ENCODE measurements at places on chromosomes 4 and X. TPM values are rescaled to one million over a fixed set of nuclear protein-coding genes. Genes with fewer than 3 reads are reported as not detected.

GRCh38 chr4:48799157-48799556 is 19.1 kb upstream of the FRYL start:
- H3K4me1 ChIP-seq = peaks cover 26% of the 10 kb centered on the region
- no peaks in the 10 kb centered on the region for H3K36me3 ChIP-seq
- no peak overlapping the region for H3K27ac ChIP-seq
- no peaks in the 10 kb centered on the region for H3K27me3 ChIP-seq
- H3K4me3 ChIP-seq = no peak overlapping the region

- H3K36me3 ChIP-seq = peaks cover 7% of the 10 kb centered on the region
- DNase-seq = no peak
- H3K27ac ChIP-seq = no peak overlapping the region
- H3K4me1 ChIP-seq = no peaks in the 10 kb centered on the region
- H3K4me3 ChIP-seq = no peak overlapping the region
Observed at GRCh38 chrX:64192040-64192439, 13.5 kb downstream of the AMER1 start.

- peaks cover 2% of the 10 kb centered on the region for H3K4me1 ChIP-seq
- no peak overlapping the region for H3K4me3 ChIP-seq
- H3K36me3 ChIP-seq = peaks cover 46% of the 10 kb centered on the region
- no peaks in the 10 kb centered on the region for H3K27me3 ChIP-seq
Observed at GRCh38 chr4:2689114-2689513, 67.0 kb downstream of the TNIP2 start.

GRCh38 chr4:10115797-10116568 is 616 bp downstream of the WDR1 start:
- H3K4me1 ChIP-seq = peaks cover 70% of the 10 kb centered on the region
- no peaks in the 10 kb centered on the region for H3K27me3 ChIP-seq
- no peak for DNase-seq
- H3K4me3 ChIP-seq = peak overlapping the region; percentile 92

DNA sequence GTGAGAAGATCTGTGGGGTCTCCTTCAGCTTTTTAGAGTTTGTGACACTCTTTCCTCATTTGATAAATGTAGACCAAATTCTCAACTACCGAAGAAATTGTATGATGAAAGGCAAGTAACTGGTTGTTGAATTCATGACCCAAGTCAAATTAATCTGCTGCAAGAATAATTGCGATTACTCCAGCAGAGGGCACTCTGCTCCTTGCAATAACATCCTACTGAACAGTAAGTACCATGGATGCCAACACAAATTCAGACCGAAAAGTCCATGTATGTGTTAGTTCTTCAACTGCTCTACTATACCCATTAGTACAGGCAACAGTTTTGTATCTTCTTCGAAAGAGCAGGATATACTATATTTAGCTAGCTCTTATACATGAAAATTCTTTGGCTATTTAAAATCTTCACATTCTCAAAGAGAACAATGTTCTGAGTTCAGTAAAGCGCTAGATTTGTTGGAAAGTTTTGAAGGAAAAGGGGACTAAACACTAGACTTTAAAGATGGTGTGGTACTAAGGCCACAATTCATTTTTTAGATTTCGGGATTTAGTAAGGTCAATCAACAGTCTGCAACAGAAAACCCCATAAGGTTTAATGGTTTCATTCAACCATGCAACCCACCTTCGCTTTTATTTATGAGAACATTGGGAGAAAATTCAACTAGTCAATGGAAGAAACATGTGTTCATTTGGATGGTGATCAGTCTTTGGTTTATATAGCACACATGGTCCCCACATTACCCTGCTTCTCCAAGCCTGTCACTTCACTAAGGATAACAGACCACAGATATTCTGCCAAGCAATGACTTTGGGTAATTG is 105.4 kb upstream of the TBC1D9 start:
- peak overlapping the region; percentile 19 for H3K27ac ChIP-seq
- no peak overlapping the region for H3K4me3 ChIP-seq
- H3K4me1 ChIP-seq = peaks cover 32% of the 10 kb centered on the region

DNA sequence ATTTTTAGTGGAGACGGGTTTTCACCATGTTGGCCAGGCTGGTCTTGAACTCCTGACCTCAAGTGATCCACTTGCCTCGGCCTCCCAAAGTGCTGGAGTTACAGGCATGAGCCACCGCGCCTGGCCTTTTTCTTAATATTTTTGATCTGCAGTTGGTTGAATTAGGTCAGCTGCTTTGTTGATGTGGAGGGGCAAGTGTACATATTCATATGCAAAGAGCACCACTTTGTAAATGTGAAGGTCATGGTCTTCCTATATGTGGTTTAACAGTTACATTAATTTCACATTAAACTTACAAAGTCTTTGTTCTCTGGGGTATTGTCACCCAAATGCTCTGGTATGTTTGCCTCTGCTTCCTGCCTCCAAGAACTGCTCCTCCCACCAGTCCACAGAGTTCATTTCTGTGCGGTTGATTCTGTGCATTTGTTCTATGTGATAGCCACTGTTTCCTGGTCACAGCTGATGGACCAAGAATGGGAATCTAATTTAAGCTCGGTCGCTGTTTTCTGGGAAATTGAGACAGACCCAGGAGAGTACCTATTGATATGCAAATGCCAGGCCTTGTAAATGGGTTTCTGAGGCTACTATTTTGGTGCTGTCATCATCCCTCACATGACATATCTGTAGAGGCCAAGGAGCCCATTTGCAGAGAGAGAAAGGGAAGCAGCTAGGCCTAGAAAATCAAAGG is 26.9 kb upstream of the HPSE start:
- H3K4me1 ChIP-seq = peaks cover 18% of the 10 kb centered on the region
- peaks cover 11% of the 10 kb centered on the region for H3K27me3 ChIP-seq
- no peaks in the 10 kb centered on the region for H3K36me3 ChIP-seq
- no peak overlapping the region for H3K4me3 ChIP-seq
- H3K27ac ChIP-seq = no peak overlapping the region

GRCh38 chr4:79048878-79049277 is 109.6 kb upstream of the PAQR3 start:
- no peaks in the 10 kb centered on the region for H3K36me3 ChIP-seq
- no peak overlapping the region for H3K27ac ChIP-seq
- no peaks in the 10 kb centered on the region for H3K4me1 ChIP-seq
- no peak overlapping the region for H3K4me3 ChIP-seq
- H3K27me3 ChIP-seq = peaks cover 9% of the 10 kb centered on the region
- no peak for DNase-seq

DNA sequence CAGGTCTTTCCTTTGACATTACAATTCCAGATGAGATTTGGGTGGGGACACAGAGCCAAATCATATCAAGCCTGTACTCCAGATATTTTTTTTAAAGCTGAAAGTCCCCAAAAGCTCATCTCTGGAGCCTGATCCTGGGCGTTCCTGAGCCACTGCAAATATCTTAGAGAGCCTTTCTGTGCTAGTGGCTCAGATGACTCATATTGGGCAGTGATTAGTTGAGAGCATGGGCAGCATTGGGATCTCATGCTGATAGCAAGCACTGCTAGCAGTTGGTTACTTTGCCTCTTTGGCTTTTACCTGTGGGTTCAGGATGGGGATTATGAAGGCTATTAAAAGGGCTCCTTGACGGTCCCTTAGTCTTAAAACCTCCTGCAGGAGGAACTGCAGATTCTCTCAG is 51.4 kb upstream of the SCRG1 start:
- no peaks in the 10 kb centered on the region for H3K4me1 ChIP-seq
- H3K4me3 ChIP-seq = no peak overlapping the region
- H3K27ac ChIP-seq = no peak overlapping the region
- no peaks in the 10 kb centered on the region for H3K27me3 ChIP-seq
- H3K36me3 ChIP-seq = peaks cover 6% of the 10 kb centered on the region
- no peak for DNase-seq

GRCh38 chrX:47112316-47112954 is 32.1 kb downstream of the NDUFB11 start:
- DNase-seq = peak; percentile 64
- no peaks in the 10 kb centered on the region for H3K27me3 ChIP-seq
- H3K36me3 ChIP-seq = no peaks in the 10 kb centered on the region

The NPNT gene
- not detected for total RNA-seq

The GAGE1 gene
- total RNA-seq = not detected

The OCIAD1 gene
- total RNA-seq = 165 TPM

The LIMCH1 gene
- 0.29 TPM for total RNA-seq

The PSAPL1 gene
- not detected for total RNA-seq

The KLB gene
- total RNA-seq = not detected

The MAML3 gene
- 8.2 TPM for total RNA-seq

The SFRP2 gene
- 87.7 TPM for total RNA-seq

The SLC10A6 gene
- total RNA-seq = not detected

The LNX1 gene
- 0.44 TPM for total RNA-seq

Data from osteocyte (in vitro differentiated cells).